CD8-positive, alpha-beta memory T cell (primary cell): ENCODE measurements at places on chromosomes 6 and 20. TPM values are rescaled to one million over a fixed set of nuclear protein-coding genes. Genes with fewer than 3 reads are reported as not detected.

SLC26A8 gene
- not detected for total RNA-seq

EEF1A2 gene
- not detected for total RNA-seq

BNIP5 gene
- not detected for total RNA-seq

SMIM13 gene
- 16.0 TPM for total RNA-seq

MOXD1 gene
- total RNA-seq, result not detected

SLC22A3 gene
- total RNA-seq, result not detected

LRFN2 gene
- not detected for total RNA-seq

AVP gene
- not detected for total RNA-seq

SIRPD gene
- total RNA-seq, result not detected

TNFRSF6B gene
- not detected for total RNA-seq

CAP2 gene
- not detected for total RNA-seq

CCN2 gene
- not detected for total RNA-seq

MYBL2 gene
- 78.6 TPM for total RNA-seq

PXDC1 gene
- 0.15 TPM for total RNA-seq
